ENCODE measurements at places on chromosomes 5 and 9.

GRCh38 chr5:134479839-134480238, 45.6 kb upstream of the JADE2 start:
- DNase-seq, result no peak

DNA sequence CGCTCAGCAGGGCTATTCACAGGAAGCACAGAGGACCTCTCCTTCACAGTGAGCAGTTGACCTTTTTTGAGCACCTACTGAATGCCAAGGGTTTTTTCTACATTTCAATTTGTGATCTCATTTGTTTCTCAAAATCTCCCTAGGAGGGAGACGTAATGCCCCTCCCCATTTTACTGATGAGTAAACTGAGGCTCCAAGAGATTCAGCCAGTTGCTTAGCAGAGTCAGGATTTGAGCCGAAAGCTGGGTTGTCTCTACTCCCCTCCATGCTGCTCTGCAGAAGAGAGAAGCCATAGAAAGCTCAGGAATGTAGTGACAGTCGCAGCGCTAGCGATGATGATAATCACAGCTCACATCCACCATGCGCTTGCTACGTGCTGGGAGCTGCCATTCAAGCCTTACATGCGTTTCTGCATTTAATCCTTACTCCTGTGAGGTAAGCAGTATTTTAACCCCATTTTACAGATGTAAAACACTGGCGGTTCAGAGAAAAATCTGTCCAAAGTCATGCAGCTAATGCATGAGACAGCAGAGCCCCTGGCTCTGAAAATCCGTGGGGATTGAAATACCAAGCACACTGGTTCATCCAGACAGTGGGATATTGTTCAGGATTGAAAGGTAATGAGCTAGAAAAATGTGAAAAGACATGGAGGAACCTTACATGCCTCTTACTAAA, 33.8 kb downstream of the ERGIC1 start:
- DNase-seq, result no peak

DNA sequence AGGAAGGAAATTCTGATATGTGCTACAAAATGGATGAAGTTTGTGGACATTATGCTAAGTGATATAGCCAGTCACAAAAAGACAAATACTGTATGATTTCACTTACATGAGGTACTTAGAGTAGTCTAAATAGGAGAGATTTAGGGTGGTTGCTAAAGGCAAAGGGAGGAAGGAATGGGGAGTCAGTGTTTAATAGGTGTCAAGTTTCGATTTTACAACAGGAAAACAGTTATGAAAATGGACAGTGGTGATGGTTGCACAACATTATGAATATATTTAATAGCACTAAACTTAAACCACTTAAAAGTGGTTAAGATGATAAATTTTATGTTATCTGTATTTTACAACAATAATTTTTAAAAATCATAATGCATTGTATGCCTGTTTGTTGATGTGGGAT, 40.4 kb upstream of the ECM2 start:
- no peak for DNase-seq

GRCh38 chr9:126205265-126205664, 121.4 kb upstream of the MVB12B start:
- DNase-seq, result no peak

GRCh38 chr5:55176176-55176818, 3.3 kb upstream of the CDC20B start:
- DNase-seq, result peak; percentile 77

- peak; percentile 46 for DNase-seq
These were observed 285.5 kb upstream of the VLDLR start for GRCh38 chr9:2336055-2336454.

GRCh38 chr5:178589180-178590140, 733 bp downstream of the COL23A1 start:
- no peak for DNase-seq

DNA sequence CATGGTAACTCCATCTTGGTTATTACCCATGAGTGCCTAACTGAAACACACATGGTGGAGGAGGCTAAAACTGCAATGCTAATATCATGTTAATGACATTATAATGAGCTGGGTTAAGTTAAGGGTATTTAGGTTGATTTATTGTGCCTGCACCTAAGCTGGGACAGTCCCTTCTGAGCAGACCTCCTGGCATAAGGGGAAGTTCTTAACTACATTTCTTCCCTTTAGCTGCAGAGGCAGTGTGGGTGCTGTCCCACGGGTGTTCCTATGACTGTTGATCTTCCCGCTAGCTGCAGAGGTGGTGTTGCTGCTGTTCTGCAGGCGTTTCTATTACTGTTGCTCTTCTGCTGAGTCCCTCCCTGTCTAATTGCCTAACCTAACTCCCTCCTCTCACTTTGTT, 183.9 kb downstream of the LURAP1L start:
- no peak for DNase-seq

GRCh38 chr5:82367930-82368329, 89.8 kb upstream of the RPS23 start:
- DNase-seq, result no peak

DNA sequence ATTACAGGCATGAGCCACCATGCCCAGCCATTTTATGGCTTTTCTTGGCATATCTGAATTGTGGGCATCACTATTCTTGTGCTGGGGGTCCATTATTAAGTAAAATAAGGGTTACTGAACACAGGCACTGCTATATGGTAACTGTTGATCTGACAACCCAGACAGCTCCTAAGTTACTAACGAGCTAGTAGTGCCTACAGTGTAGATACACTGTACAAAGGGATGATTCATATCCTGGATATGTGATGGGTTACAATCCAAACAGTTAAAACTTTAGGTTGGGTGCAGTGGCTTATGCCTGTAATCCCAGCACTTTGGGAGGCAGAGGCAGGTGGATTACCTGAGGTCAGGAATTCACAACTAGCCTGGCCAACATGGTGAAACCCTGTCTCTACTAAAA, 4.3 kb downstream of the CD14 start:
- DNase-seq, result no peak

- DNase-seq, result no peak
These were observed 477.3 kb downstream of the ISL1 start for GRCh38 chr5:51860532-51861018.

DNA sequence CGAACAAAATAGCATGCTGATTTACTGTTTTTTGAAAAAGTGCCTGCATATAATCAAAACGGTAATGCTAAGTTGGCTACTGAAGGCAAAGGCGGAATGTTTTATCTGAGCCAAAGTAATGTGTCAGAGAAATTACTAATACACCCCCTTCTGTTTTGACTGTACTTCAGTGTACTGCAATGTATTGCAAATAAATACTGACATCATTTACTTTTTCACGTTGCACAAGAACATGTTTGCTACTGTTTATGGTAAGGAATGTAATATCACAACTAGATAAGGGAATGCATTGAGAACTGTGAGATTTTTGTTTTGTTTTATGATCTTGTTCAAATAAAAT, 813 bp upstream of the AGTPBP1 start:
- no peak for DNase-seq

- DNase-seq, result no peak
These were observed 212.5 kb downstream of the MEF2C start for GRCh38 chr5:88670461-88670860.

DNA sequence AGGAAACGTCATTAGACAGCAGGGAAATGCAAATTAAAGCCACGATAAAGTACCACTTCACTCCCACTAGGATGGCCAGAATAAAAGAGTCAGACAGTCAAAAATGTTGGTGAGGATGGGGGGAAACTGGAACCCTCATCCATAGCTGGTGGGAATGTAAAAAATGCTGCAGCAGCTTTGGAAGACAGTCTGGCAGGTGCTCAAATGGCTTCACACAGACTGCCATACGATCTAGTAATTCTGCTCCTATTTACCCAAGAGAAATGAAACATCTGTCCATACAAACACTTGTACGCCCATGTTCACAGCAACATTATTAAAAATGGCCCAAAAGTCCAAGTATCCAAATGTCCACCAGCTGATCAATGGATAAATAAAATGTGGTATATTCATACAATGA, 158.9 kb upstream of the PHYKPL start:
- no peak for DNase-seq

DNA sequence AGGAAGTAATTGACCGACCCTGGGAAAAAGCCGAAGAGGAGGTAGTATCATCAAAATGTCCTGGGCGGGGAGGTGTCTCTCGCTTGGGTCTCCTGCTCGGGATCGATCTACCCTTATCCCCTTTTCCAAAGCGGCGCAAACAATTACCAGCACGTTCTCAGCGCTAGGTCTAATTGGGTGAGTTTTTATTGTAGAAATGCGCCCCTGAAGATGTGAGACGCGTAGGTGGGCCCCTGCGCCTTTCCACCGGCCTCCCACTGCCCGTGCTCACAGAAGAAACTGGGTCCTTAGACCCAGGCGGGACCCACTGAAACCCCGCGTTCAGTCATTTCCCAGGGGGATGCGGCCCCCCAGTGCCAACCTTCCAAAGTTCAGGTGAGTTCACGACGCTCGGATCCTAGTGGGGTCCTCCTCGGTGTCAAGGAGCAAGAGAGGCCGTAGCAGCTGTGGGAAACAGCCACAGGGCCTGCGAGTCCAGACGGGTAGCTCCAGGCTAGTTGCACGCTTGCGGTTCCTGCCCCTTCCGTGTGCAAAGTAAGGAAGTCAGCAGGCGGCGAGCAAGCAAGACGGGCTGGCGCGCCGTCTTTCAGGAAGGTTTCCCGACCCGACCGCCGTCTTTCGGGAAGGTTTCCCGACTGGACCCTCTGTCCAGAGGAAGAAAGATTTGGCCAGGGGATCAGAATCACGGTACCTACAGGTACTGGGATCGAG, 1.5 kb downstream of the SMIM32 start:
- no peak for DNase-seq

- peak; percentile 34 for DNase-seq
These were observed 124.8 kb upstream of the RAD23B start for GRCh38 chr9:107158321-107158720.

DNA sequence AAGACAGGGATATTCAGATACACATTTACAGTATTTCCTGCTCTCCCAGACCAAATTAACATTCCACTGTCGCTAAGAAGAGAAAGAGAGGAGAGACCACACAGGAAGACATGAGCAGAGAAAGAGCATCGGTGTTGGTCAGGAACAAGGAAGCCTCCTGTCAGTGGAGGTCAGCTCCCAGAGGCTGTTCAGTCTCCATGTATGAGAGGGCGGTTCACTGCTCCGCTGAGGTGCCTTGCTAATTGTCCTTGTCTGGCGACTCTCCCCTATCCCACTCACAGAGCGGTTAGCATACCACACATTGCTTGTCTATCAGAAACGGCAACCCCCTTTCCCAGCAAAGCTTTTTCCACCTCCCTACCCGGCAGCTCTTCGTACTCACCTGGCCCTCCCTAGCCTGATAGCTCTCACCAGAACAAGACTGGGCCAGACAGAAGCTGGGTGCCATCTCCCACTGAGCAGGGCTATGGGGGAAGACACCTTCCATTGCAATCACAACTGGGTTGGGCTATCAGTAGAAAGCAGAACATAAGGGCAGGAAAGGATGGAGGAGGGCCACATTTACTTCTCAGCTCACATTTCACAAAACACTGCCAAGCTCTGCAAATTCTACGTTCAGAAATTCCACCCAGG, 58.6 kb upstream of the LMNB1 start:
- no peak for DNase-seq

GRCh38 chr9:128383007-128383753, 12.0 kb downstream of the URM1 start:
- DNase-seq, result no peak

DNA sequence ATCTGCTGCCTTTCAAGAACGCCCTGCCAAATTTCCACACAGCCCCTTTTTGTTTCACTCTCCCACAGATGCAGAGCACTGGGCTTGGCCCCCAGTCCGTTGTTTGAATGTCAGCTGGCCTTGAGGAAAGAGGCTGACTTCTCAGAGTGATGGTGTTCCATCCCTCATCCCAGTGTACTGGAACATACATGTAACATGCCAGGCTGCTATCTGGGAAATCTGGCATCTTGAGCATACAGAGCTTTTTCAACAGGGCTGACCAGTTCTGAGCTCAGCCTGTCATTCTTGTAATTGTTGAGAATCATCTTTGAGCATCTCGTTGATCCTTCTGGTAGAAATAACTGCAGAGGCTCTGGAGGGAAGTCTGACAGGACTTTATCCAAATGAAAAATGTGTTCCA, 2.8 kb downstream of the GALNT10 start:
- no peak for DNase-seq

- DNase-seq, result no peak
These were observed 50.2 kb upstream of the DNAH5 start for GRCh38 chr5:13994621-13995253.

DNA sequence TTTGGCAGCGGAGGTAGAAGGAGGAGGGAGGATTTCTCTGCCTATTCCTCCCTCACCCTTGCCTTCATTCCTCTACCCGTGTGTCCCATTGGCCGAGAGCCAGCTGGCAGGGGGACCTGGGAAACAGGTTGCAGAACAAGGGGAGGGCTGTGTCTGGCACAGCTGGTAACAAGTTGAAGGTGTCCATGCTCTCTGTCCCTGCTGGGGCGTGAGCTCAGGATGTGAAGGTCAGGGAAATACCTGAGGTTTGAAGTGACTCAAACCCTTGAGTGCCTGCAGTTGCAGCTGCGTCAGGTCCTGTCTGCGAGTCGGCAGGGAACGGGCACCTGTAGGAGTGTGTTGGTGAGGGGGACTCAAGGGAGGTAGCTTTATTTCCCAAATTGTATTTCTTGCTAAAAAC, 16.2 kb downstream of the MIGA2 start:
- DNase-seq, result no peak

DNA sequence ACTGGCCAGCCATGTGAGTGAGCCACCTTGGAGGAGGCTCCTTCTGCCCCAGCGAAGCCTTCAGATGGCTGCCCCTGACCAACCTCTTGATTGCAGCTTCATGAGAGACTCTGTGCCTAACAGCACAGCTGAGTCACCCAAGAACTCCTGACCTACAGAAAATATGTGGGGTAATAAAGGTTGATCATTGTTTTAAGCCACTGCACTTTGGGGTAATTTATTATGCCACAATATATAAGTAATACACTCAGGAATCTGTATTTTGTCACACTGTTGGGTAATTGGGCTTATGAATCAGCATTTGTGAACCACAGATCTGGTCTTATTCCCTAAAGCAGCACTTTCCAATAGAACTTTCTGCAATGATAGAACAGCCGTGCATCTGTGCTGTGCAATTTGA, 24.4 kb upstream of the VDAC1 start:
- no peak for DNase-seq

GRCh38 chr9:136107155-136107952, 11.3 kb downstream of the TMEM250 start:
- DNase-seq, result peak; percentile 93

DNA sequence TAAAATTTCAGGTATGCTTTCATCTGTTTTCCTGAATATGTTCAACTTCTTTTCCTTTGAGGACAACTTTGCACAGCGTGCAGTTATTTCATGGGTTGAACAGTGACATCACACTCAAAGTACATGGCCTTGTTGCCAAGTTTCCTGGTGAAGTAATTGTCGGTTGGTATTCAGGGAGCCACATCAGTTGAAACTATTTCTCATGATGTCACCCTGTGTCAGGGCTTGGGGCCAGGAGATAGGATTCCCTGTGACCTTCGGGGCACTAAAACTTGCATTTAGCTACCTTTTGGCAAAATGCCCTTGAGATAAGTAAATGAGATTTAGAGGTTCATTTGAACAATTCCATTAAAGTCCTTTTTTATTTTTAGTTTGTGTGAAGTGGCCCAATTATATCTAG, 383.9 kb downstream of the SH3GL2 start:
- no peak for DNase-seq

- no peak for DNase-seq
These were observed 367.5 kb downstream of the KDM4C start for GRCh38 chr9:7125231-7125630.
